ENCODE measurements at places on chromosomes 13 and 19.

DNA sequence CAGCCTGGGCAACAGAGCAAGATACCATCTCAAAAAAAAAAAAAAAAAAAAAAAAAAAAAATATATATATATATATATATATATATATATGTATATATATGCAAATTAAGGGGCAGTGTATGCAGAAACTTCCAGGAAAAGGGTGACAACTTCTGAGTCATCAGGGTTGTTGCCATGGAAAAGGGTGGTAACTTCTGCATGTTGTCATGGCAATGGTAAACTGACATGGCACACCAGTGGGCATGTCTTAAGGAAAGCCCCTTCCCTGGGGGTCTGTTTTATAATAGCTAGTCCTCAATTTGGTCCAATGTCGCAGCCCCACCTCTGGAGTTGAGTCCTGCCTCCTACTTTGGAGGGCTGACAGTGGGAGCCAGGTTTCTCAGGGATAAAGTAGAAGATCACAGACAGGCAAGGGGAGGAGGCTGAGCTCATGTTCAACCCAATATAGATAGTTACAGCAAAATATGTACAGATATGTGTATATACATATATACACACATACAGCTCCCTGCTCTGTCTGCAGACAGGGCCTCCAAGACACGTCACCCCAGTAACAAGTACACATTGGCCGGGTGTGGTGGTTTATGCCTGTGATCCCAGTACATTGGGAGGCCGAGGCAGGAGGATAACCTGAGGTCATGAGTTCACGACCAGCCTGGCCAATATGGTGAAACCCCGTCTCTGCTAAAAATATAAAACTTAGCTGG is 7.2 kb upstream of the FCHO1 start:
- DNase-seq = no peak

DNA sequence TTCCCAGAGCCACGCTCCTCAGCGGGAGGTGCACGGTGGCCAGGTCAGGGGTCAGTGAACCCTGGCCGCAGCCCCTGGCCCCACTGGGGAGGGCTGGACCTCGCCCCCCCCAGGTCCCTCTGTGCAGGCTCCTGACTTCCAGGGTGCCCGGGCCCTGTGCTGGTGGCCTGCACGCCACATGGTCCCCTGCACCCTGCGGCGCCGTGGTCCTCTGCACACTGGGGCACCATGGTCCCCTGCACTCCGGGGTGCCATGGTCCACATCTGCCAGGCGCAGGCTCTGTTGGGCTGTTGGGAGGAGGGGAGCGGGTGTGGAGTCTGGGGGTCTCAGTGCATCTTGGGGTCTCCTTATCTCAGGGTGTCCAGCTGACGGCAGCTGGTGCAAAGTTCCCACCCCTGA is 23.3 kb upstream of the TMEM255B start:
- DNase-seq = no peak

- no peak for DNase-seq
These were observed at the start of gene TSPAN16 for GRCh38 chr19:11295665-11296245. Gene TSPAN16, plus strand, starts transcription at chr19:11296160. Its CDS starts 138 bp downstream, at chr19:11296298.

GRCh38 chr13:19981685-19982238 is 23.2 kb downstream of the ZMYM2 start:
- DNase-seq = no peak

DNA sequence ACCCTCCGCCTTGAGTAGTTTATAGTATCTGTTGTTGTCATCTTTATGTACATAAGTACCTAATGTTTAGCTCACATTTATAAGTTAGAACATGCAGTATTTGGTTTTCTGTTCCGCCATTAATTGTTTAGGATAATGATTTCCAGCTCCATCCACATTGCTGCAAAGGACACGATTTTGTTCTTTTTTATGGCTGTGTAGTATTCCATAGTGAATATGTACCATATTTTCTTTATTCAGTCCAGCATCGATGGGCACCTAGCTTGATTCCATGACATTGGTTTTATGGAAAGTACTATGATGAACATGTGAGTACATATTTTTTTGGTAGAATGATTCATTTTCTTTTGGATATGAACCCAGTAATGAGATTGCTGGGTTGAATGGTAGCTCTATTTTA is 174.4 kb upstream of the SPRY2 start:
- DNase-seq = no peak

DNA sequence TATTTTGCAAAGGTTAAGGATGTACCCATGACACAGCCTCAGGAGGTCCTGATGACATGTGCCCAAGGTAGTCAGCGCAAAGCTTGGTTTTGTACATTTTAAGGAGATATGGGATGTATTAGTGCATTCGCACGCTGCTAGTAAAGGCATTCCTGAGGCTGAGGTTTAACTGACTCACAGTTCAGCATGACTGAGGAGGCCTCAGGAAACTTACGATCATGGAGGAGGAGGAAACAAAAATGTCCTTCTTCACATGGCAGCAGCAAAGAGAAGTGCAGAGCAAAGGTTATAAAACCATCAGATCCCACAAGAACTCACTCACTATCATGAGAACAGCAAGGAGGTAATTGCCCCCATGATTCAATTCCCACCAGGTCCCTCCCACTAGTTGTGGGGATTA is 1017.4 kb downstream of the EFNB2 start:
- DNase-seq = no peak

GRCh38 chr13:109208522-109208921 is 577.9 kb downstream of the IRS2 start:
- no peak for DNase-seq

DNA sequence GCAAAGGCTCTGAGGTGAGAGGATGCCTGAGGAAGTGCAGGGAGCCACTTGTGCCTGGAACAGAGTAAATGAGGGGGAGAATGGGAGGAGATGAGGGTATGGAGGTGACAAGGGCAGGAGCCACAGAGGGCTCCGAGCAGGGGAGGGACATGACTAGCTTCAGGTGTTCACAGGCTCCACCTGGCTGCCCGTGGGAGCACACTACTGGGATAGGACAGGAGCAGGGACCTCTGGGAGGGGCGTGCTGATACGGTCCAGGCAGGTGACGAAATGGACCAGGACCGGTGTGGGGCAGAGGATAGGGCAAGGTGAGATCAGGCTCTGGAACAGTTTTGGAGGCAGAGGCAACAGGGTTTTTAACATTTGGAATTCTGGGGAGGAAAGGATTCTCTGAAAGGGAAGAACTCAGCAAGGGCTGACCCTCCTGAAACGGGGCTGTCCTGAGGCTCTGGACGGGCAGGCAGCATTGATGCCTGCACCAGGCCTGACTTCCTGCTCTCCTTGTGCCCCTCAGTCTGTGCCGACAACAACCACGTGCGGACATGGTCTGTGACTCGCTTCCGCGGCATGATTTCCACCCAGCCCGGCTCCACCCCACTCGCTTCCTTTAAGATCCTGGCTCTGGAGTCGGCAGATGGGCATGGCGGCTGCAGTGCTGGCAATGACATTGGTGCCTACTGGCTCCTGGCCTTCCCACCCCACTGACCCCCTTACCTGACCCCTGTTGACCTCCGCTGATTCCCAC is 11.6 kb downstream of the SHKBP1 start:
- no peak for DNase-seq

GRCh38 chr13:112854321-112854720 is 114.7 kb upstream of the MCF2L start:
- no peak for DNase-seq

DNA sequence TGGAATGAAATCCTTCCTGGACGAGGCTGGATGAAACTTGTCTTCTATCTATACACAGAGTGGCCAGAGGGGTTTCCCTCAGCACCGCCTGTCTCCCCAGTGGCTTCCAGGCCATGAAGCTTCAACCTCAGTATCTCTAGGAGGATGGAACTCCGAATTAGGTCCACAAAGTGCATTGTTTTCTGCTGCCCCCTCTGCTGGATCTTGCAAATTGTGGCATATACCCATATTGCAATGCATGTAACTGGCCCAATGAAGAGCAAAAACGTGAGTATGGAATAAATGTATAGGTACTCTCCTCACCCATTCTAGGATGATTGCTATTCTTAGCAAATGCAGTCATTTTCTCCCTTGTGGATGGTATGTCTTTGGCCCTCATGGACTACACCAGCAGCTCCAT is 14.7 kb upstream of the LILRB4 start:
- no peak for DNase-seq

DNA sequence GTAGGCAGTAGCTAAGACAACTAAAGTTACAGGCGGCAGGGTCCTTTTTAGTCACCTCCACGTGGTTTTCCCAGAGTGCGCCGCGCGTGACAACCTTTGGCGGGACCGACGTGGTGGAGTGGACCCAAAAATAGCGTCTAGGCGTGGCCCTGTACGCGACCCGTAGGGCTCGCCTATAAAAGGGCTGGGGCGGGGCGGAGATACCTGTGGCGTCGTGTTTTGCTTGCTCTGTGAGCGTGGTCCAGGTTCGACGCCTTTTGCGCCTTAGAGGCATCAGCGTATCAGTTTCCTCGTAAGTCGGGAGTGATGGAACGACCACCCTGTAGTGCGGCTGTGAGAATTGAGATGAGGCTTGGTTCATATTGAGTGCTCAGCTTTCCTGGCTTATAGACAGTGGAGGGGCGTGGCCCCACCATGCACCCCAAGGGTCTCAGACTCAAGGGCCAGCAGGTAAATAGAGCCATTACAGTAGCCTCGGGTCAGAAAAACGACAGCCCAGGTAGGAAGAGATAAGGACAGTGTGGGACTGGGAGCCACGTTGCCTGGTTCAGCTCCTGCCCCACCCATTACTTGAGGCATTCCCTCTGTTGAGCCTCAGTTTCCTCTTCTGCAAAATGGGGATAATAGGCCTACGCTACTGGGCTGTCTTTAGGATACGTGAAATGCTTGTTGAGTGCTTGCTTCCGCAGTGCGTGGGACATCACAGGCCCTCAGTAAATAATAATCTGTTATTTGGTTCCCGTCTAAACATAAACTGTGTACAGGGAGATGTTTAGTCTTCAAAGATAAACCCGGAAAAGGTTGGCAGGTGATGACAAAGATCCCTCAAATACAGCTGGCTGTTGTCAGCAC is 693 bp upstream of the TMED1 start:
- DNase-seq = no peak

DNA sequence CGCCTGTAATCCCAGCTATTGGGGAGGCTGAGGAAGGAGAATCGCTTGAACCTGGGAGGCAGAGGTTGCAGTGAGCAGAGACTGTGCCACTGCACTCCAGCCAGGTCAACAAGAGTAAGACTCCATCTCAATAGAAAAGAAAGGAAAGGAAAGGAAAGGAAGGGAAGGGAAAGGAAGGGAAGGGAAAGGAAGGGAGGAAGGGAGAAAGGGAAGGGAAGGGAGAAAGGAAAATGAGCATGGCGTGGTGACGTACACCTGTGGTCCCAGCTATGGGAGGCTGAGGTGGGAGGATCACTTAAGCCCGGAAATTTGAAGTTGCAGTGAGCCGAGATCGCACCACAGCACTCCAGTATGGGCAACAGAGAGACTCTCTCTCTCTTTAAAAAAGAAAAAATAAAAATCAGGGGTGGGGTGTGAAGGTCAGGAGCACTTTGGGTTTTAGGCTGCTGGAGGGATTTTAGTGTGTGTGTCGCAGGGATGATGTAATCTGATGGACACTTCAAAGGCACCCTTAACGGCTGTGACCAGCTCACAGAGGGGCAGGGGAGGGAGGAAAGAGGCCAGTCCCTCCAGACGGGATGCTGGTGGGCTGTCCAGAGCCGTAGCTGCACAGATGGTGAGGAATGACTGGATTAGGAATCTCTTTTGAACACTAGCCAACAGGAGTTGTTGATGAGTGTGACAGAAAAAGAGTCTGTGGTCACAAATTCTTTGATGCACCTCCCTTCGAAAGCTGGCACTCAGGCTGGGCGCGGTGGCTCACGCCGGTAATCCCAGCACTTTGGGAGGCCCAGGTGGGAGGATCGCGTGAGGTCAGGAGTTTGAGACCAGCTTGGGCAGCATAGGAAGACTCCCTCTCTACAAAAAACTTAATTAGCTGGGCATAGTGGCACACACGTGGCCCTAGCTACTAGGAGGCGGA is 27.6 kb downstream of the TMPRSS9 start:
- no peak for DNase-seq

DNA sequence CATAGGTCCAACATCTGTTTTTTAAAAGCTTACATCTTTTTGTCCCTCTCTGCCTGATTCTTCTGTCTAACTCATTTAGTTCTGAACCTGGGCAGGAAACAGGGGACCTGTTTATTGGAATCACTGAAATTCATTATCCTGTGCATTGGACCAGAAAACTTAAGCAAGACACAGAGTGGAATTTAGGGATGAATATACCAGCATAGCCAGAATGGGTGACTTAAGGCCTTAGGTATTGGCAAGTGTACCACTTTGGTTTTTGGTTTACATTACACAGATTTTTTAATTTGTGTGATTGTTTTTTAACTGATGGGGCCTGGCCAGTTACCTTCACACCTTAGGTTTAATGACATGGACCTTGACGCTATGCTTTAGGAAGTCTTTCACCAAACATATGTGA is 232.5 kb downstream of the GPC5 start:
- DNase-seq = no peak

DNA sequence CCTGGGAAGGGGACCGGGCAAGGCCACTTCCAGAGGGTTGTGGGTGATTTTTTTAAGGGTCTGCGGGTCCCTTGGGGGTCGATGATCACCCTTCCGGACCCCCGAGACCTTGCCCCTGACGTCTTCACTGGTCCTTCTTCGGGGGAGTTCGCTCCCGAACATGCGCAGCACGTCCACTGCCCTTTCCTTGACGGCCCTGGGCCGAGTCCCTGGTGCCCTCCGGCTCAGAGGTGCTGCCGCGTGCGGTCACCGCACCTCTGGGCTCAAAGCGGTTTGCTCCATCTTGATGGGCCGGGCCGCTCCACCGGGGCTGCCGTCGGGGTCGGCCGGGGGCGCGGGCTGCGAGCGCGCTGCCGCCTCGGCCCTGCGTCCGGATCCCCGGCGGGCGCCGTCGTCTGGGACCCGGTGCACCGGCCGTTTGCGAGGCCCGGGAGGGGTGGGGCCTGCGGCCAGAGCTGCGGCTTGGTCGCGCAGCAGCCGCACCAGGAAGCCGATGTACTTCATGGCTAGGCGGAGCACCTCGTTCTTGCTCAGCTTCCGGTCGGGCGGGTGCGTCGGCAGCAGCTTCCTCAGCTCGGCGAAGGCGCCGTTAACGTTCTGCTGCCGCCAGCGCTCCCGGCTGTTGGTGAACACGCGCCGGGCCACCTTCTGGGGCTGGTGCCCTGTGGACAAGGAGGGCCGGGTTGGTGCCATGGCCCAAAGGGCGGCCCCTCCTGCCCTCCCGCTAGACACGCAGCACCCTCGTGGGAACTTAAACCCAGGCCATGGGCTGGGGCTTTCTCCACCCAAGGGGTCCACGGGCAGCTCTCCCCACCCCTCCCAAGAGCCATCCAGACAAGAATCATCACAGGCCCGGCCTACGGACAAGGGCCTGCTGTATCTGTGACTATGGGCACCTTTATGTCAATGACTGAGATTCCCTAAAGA is 3.3 kb downstream of the LYL1 start:
- DNase-seq = no peak

DNA sequence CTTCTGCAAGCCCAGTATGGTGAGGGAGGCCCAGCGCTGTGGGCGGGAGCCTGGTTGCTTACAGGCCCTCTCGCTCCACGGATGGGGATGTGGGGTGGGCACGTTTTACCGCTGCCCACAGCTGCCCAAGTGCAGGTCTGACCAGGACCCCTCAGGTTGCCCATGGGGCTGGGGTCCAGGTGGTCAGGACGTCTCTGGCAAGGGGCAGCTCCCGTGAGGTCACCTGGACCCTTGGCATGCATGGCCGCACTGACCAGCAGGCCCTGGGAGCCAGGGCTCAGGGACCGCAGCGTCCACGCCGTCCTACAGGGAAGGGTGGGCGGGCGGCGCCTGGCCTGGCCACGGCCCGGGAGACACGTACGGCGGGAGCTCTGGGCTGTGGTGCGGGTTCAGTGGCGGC is 32.8 kb downstream of the GAS6 start:
- DNase-seq = no peak

GRCh38 chr13:54241719-54242118 is 1213.1 kb downstream of the OLFM4 start:
- no peak for DNase-seq

- no peak for DNase-seq
These were observed 9.0 kb upstream of the STRN4 start for GRCh38 chr19:46755077-46755852.

Measured in vagina (tissue), 2 donors.